ENCODE measurements at places on chromosomes 7 and 10. TPM values are rescaled to one million over a fixed set of nuclear protein-coding genes. Genes with fewer than 3 reads are reported as not detected.

The ST8SIA6 gene
- 0.18 TPM for polyA plus RNA-seq

The BTBD16 gene
- polyA plus RNA-seq, result 1.2 TPM

DNA sequence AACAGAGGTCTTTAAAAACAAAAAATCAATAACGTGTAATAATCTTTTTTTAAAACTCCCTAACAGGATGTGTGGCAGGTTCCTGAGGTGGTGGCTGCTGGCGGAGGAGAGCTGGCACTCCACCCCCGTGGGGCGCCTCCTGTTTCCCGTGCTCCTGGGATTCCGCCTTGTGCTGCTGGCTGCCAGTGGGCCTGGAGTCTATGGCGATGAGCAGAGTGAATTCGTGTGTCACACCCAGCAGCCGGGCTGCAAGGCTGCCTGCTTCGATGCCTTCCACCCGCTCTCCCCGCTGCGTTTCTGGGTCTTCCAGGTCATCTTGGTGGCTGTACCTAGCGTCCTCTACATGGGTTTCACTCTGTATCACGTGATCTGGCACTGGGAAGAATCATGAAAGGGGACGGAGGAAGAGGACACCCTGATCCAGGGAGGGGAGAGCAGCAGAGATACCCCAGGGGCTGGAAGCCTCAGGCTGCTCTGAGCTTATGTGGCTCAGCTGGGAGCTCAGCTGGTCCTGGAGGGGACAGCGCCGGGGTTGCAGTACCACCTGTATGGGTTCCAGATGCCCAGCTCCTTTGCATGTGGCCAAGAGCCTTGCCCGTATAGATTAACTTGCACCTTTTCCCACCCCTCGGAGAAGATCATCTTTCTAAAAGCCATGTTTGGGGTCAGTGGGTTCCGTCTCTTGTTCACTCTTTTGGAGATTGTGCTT, 16.7 kb upstream of the AZGP1 start:
- no peak for DNase-seq

GRCh38 chr7:123415625-123416024, 118.8 kb downstream of the IQUB start:
- DNase-seq, result no peak

The SPDYE3 gene
- 0.27 TPM for polyA plus RNA-seq

DNA sequence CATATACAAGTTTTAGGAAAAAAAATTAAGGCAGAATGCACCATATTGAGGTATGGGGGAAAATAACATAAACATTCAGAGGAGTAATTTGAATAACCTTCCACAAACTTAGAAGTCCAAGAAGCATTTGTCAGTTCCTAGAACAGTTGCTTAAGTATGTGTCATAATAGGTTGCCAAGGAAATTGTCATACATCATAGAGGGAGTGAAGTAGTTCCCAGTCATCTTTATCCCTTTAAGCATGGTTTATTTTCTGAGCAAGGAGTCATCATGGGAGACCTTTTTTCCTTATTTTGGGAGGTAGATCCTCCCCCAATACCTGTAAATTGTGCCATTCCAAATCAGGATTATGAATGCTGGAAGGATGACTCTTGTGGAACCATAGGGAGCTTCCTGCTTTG, at the start of gene SSMEM1:
TSS of gene SSMEM1 (plus strand) at position 219 of the 400 bp plus-strand sequence. CDS start at position 270, 51 bp downstream.
- DNase-seq, result no peak

GRCh38 chr7:117951285-117951684, 78.0 kb upstream of the CTTNBP2 start:
- no peak for DNase-seq

The TCF7L2 gene
- polyA plus RNA-seq, result 11.1 TPM

GRCh38 chr7:76272851-76273497, 29.5 kb upstream of the HSPB1 start:
- no peak for DNase-seq

The TMEM273 gene
- 19.6 TPM for polyA plus RNA-seq

The CELF2 gene
- polyA plus RNA-seq, result 48.1 TPM

DNA sequence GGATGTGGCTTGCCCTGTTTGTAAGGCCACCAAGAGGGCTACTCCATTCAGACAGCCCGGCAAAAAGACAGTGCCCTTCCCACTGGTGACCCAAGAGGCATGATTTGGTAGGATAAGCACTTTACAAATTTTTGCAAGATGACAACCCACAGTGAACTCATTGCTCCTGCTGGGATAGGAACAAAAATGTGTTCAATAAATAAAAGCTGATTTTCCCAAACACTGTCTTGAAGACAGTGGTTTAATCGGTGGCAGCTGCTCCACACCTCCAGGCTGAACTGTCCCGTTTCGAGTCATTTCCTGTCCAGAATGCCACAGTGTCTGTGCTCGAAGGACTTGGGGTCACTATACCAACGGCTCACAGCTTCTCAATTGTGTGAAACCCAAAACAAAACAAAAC, 45.1 kb upstream of the NPTX2 start:
- no peak for DNase-seq

- no peak for DNase-seq
These were observed 59.9 kb upstream of the COBL start for GRCh38 chr7:51376420-51377092.

DNA sequence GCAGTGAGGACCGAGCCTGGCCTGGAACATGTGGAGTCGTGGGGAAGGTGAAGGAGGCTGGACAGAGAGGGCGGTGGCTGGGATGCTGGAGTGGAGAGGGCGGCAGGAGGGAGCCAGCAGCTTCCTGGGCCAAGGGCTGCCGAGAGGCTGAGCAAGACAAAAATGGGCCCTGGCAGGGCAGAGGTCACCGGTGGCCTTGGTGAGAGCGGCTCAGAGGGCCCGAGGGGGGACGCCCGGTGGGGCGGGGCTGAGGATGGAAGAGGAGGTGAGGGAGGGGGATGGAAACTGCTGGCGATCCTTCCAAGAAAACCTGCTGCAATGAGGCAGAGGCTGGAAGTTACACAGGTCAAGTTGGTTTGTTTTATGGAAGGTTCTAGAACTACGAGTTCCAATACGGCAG, 69.5 kb downstream of the ELFN1 start:
- no peak for DNase-seq

GRCh38 chr10:51620131-51620530, 79.3 kb downstream of the CSTF2T start:
- no peak for DNase-seq

DNA sequence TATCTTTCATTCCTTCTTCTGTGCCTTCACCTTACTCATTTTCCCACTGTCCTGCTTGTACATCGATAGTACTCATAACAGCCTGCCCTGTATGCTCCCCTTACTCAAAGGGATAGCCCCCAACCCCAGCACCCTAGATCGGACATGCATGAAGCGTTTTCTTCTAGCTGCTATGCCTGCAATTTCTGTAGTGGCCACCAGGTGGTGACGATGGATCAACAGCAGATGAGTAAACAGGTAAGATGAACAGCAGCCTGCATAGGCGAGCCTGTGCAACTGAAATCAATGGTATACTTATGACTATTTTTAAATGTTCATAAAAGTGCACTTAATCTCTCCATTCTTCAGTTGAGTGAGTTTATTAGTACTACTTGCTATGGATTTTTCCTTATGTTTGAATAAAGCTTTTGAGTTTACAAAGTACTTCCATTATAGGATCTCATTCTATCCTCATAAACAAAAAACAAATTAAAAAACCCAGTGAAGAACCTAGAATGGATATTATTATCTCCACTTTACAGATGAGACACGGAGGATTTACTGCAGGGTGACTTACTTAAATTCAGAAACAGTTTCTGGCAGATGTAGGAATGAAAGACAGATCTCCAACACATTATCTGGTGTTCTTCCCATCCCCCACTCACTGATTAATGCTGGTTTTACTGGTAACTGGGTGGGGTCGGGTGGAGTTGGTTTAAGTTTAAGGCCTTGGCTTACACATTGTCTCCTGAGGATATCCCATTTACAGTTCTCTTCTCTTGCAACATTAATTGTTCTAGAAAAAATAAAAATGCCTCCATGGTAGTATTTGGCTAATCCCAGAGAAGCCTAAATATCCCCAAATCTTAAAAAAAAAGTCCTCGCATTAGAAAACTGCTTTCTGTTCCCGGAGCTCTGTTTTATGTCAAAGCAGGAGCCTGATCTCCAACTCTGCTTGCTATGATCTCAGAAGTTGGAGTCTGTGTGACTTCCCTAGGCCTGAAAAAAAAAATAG, 222.1 kb downstream of the GLI3 start:
- DNase-seq, result peak; percentile 32

DNA sequence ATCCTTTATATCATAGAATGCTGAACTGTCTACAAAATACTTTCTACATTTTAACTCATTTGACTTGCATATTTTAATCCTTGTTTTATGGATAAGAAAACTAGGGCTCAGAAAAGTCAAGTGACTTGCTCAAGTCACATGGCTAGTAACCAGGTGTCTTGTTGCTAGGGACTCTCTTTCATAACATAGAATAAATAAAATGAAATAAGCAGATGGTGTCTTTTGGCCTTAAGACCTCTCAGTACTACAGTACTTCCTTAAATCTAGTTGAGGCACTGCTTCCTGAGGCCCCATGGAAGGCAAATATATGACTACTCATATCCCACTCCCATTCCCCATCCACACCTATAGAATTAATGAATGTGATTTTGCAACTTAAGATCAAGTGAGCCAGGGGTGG, 87.9 kb downstream of the CDK6 start:
- no peak for DNase-seq

The GHRHR gene
- polyA plus RNA-seq, result 0.68 TPM

The GIMAP2 gene
- polyA plus RNA-seq, result 32.5 TPM

The PTPN12 gene
- 79.1 TPM for polyA plus RNA-seq

GRCh38 chr10:2733278-2733963, 333.9 kb upstream of the PFKP start:
- no peak for DNase-seq

DNA sequence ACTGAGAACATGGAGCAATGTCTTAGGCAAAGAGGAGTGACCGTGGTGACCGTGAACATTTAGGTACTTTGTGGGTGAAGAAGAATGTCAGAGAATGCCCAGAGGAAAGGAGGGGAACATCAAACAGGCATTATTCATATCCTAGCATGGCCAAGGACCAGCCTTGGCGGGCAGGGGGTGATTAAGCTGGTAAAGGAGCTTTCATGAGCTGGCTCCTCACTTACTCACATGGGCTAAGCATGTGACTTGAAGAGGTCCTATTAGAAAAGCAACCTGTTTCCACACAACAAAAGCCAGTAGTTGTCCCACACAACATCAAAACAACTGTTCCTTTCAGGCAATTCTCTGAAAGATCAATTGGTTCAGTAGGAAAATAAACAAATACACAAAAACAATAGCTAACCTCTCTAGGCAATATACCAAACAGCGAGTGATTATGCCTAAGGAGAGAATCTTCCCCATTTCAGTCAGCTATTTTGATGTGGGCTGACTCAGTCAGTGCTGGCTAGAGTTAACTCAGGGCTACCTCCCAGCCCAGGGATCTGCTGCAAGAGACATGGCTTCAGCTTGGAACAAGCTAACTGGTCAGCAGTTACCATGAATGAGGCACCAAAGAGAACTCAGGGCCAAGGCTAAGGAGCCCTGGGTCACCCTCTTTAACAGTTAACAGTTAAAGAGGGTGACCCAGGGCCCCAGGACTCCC, 283.5 kb downstream of the ARHGAP12 start:
- no peak for DNase-seq

GRCh38 chr10:119189811-119190282, 11.2 kb upstream of the PRDX3 start:
- DNase-seq, result no peak

GRCh38 chr10:109947111-109947920, 24.0 kb upstream of the XPNPEP1 start:
- DNase-seq, result no peak

The CALML5 gene
- polyA plus RNA-seq, result 368 TPM

DNA sequence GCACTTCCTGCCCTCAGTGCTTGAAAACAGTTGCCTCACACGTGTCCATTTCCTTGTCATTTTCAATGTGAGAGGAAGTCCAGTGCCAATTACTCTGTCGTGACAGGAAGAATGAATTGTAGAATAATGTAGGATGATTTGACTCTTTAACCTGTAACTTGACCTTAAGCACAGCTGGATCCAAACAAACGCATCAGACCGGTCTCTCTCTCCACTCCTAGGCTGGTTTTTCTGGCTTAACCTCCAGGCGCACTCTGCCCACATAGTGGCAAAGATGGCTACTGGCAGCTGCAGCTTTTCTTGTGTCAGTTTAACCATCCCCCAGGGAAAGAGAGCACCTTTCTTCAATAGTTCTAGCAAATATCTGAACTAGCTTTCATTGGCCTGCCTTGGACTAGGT, 29.4 kb upstream of the PNLIPRP3 start:
- no peak for DNase-seq

DNA sequence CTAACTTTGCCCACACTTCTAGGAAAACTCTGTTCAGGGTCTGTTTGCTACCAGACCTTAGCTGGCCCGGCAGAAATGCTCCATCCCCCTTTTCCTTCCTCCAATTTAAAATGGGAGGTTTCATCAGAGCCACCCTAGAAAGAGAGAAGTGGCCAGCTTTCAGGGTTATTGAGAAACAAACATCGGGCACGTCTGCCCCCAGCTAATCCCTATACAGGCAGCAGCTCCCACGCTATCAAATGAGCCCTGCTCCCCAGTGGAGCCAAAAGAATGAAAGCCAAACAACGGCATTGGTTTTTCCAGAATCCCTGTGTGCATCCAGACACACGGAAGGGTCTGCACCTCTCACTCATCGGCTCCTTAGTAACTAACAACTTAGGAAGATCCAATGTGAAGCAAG, 132.5 kb downstream of the GRID1 start:
- no peak for DNase-seq

GRCh38 chr10:22611425-22612115, 102.8 kb downstream of the PIP4K2A start:
- DNase-seq, result peak; percentile 53

DNA sequence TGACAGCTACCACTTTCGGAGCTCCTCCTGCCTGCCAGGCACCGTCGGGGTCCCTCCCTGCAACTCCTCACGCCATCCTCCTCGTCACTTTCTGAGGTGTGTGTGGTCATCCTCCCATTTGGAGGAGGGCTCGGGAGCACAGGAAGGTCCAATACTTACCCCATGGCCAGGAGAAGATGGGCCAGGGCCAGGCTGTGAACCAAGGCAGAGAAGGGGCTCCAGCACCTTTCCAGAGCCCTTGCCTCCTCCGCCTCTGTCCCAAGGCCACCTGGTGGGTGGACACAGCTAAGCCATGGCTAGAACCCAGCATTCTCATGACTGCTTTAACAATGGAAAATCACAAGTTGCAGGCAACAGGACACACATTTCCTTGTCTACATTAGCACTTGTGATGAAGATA, 215.5 kb downstream of the TCERG1L start:
- no peak for DNase-seq

The TRPV5 gene
- 0.02 TPM for polyA plus RNA-seq

The LRRC4 gene
- polyA plus RNA-seq, result 3.1 TPM

- DNase-seq, result no peak
These were observed 2.9 kb upstream of the IFRD1 start for GRCh38 chr7:112447406-112447805.

DNA sequence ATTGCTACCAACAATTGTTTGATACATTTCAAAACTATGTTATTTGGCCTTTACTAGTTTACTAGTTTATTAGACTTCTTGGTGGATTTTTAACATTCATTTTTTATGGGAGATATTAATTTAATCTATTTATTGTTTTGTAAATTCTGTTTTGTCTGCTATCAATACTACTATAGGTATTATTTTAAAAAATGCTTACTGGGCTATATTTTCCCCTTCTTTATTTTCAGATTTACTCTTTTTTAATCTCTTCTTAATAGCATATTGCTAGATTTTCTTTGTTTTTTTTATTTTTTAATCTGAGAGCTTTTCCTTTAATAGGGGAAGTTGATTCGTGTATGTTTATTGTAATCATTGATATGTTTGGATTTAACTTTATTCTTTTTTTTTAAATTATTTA, 147.5 kb downstream of the CDK14 start:
- DNase-seq, result no peak

All from thymus (tissue), 14 donors.